Hair follicular keratinocyte (primary cell): ENCODE measurements at places on chromosomes 2 and 18. TPM values are rescaled to one million over a fixed set of nuclear protein-coding genes. Genes with fewer than 3 reads are reported as not detected.

The HAT1 gene
- total RNA-seq, result 36.4 and 69.1 TPM in 2 replicates

The RNF125 gene
- total RNA-seq, result 1.5 and 2.7 TPM in 2 replicates

The VIL1 gene
- total RNA-seq, result not detected in 2 replicates

The C2orf80 gene
- not detected in 2 replicates for total RNA-seq

The COL4A3 gene
- total RNA-seq, result 0.04 TPM in 1 of 2 replicates, not detected in the other

The RNU2-63P gene
- total RNA-seq, result under 0.01 TPM in 1 of 2 replicates, not detected in the other

The PLB1 gene
- 1.3 and 1.4 TPM in 2 replicates for total RNA-seq

The MCFD2 gene
- 56.8 and 70.7 TPM in 2 replicates for total RNA-seq

The C2orf15 gene
- 0.16 and 2.3 TPM in 2 replicates for total RNA-seq

The SLC23A3 gene
- total RNA-seq, result 0.11 and 0.39 TPM in 2 replicates

The KCNF1 gene
- 0.04 TPM in 1 of 2 replicates, not detected in the other for total RNA-seq

The SLC35F6 gene
- 45.5 and 46.9 TPM in 2 replicates for total RNA-seq

The DNAJC5G gene
- not detected in 2 replicates for total RNA-seq

The ITGAV gene
- 67.3 and 123 TPM in 2 replicates for total RNA-seq

The CRYGC gene
- not detected in 2 replicates for total RNA-seq

The DES gene
- total RNA-seq, result not detected in 2 replicates

The GTF2A1L gene
- total RNA-seq, result 0.31 TPM in 1 of 2 replicates, not detected in the other

The NEUROD1 gene
- not detected in 2 replicates for total RNA-seq

The KRTCAP3 gene
- 29.4 and 52.9 TPM in 2 replicates for total RNA-seq

The MMADHC gene
- total RNA-seq, result 163 and 175 TPM in 2 replicates

The IL1RN gene
- total RNA-seq, result 16.9 and 21.4 TPM in 2 replicates

The STEAP3 gene
- 34.9 and 35.5 TPM in 2 replicates for total RNA-seq

The GKN1 gene
- not detected in 2 replicates for total RNA-seq

The TEKT4 gene
- total RNA-seq, result not detected in 2 replicates

The RNF152 gene
- 25.5 and 27.3 TPM in 2 replicates for total RNA-seq

The MOCOS gene
- 7.9 and 9.1 TPM in 2 replicates for total RNA-seq

The ERICH2 gene
- total RNA-seq, result 0.55 and 1.4 TPM in 2 replicates

The ADRA2B gene
- 0.08 TPM in 1 of 2 replicates, not detected in the other for total RNA-seq

The TMEM37 gene
- 0.19 TPM in 1 of 2 replicates, not detected in the other for total RNA-seq

The TM4SF20 gene
- not detected in 2 replicates for total RNA-seq

The AQP4 gene
- not detected in 2 replicates for total RNA-seq

The SGPP2 gene
- 0.08 TPM in 2 replicates for total RNA-seq

The KCNG3 gene
- total RNA-seq, result not detected in 2 replicates

The SLC16A14 gene
- 0.31 and 0.34 TPM in 2 replicates for total RNA-seq

The SERPINB10 gene
- 0.08 TPM in 1 of 2 replicates, not detected in the other for total RNA-seq

The AGXT gene
- total RNA-seq, result not detected in 2 replicates

The SCN9A gene
- 0.15 and 0.62 TPM in 2 replicates for total RNA-seq

The MEIS1 gene
- 4.7 and 7.6 TPM in 2 replicates for total RNA-seq

The DYSF gene
- total RNA-seq, result 0.57 and 1.3 TPM in 2 replicates

The MAPK4 gene
- total RNA-seq, result not detected in 2 replicates

The TXNDC2 gene
- 0.34 TPM in 1 of 2 replicates, not detected in the other for total RNA-seq

The CAVIN2 gene
- total RNA-seq, result 0.16 and 2.9 TPM in 2 replicates

The CBLN2 gene
- total RNA-seq, result not detected in 2 replicates

The ACVR2A gene
- total RNA-seq, result 2.7 and 2.8 TPM in 2 replicates

The RMC1 gene
- 20.7 and 22.7 TPM in 2 replicates for total RNA-seq

The GALNT14 gene
- 33.7 and 34.3 TPM in 2 replicates for total RNA-seq

The CYP26B1 gene
- total RNA-seq, result 2.9 and 3.6 TPM in 2 replicates
